ENCODE measurements at places on chromosomes 4 and X.
A peak's percentile ranks its signal among the peaks of the same experiment; 100 is the strongest.

DNA sequence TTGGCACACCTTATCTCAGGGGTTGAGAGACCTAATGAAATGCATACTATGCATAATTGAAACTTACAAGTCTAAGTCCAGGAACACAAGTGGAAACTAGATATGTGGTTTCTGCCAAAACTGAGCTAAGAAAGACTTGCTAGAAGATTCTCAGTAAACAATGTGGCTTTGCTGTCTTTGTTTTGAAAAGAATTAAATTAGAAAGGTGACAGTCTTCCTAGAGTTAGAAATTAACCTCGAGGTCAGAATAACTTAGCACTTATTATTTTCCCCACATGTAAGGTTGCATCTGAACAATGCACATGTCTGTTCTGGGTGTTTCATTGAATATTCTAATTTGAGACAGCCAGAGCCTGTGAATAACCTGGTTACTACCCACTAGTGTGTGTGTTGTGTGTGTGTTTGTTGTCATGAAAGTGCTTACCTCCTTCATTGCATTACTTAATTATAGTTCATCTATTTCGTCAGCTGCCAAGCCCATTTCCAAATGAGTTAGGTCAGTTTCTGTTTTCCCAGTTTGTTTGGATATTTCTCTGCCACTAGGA, 1.5 kb downstream of the EREG start:
- DNase-seq = peak; percentile 83

DNA sequence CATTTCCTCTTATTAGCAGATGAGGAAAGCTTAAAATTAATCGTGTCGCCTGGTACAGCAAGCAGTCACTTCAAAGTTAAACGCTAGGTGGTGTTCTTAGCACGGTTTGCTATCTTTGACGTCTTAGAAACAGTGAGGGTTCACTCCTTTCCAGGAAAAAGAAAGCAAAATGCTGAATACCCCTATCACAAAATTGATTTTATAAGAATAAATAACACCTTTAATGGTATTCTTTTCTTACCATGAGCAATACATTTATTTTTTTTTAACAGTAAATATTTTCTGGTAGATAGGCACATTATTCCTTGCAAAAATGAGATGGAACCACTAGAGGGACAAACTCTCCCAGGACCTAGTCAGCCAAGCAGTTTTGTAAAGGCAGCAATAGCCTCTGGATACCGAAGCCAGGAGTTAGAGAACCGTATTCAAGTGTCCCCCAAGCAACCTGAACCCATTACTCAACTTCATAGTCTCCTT, 153.9 kb downstream of the KDR start:
- DNase-seq = peak; percentile 42

DNA sequence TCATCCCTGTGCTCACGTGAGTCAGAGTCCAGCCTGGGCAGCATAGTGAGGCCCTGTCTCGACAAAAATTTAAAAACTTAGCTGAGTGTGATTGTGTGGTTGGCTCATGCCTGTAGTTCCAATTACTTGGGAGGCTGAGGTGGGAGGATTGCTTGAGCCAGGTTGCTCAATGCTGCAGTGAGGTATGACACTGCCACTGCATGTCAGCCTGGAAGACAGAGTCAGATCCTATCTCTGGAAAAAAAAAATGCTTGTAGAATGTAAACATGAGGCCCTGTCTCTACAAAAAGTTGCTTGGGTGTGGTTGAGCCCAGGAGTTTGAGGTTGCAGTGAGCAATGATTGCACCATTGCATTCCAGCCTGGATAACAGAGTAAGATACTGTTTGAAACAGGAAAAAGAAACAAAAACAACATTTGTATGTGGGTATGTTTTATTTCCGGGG, 11.3 kb upstream of the YTHDC1 start:
- no peak for DNase-seq

DNA sequence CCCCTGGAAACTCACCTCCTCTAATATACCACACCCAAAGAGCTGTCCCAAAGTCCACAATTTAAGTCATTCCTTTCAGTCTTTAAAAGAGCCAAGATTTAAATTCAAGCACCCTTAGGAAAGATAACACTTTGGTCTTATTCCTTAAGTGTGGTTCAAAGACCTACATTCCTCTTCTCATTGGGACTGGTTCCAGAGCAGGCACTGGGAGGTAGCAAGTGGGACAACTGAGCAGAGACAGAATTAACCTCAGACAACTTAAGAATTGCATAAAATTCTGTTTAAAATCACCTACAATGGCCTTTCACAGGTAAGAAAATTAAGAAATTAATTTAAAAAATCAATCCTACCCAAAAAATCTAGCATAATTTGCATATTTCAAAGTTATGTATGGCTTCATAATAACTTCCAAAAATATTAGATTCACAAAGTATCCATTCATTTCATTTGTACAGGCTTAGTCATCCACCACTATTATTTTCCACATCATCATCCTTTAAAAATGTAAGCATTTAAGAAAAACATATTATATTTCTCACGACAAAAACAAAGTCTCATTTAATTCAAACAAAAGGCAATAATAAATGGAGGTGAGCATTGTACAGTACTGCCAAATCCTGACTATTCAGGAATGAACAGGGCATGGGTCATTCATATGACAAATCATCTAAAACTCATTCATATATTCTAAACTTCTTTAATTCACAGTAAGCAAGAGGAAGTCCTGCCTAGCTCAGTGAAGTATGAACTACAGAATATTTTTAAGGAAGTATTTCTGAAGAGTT, 13.6 kb downstream of the PRSS12 start:
- peak; percentile 3 for DNase-seq

GRCh38 chr4:108730579-108730978, 32.3 kb downstream of the ETNPPL start:
- no peak for DNase-seq

DNA sequence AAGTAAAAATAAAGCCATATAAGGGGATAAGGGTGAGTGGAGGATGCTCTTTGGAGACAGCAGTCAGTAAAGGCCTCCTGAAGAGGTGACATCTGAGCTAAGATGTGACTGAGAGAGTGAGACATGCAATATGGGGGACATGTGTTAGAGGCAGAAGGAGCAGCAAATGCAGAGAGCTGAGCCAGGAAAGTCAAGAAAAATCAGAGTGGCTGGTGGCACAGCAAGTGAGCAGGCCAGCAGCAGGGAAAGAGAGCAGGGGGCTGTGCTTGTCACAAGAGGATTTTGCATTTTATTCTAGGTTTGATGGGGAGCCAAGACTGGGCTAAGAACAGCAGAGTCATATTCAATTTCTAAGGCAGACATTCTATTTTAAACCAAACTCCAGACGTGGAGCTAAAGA, 394.5 kb downstream of the KCNIP4 start:
- DNase-seq = no peak

- no peak for DNase-seq
Measured at GRCh38 chr4:47876310-47876709, 38.1 kb downstream of the NFXL1 start.

- DNase-seq = no peak
Measured at GRCh38 chr4:12414181-12414812, 985.6 kb upstream of the HS3ST1 start.

Data from inflammatory macrophage treated with lipopolysaccharide for 1 hour (primary cell).